ENCODE measurements at places on chromosomes 11 and 22.

GRCh38 chr22:38927033-38927781 is 30.2 kb upstream of the APOBEC3A start:
- peak; percentile 62 for DNase-seq

DNA sequence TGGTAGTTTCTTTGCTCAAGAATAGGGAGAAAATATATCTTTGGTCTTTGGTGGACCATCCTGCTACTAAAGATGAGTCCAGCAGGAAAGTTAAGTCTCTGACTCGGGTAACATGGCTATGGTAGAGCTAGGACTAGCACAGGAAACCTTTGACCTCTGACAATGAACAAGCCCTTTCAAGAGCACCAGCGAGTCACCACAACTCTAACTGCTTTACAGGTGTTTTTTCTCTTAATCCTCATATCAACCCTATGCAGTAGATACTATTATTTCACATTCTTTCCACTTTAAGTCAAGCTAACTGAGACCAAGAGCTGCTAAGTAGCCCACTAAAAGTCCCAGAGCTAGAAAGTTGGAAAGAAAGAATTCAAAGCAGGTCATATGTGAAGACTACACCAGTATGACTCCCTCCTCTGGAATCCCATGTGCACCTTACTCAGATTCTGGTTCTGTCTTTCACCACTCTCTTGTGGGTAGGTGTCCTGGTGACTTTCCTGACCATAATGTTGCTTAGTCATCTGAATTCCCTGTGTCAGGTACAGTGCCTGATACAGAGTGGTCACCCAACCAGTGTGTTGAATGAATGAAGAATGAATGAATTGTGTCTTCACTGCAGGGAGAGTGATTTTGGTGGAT is 53.8 kb upstream of the ME3 start:
- no peak for DNase-seq

DNA sequence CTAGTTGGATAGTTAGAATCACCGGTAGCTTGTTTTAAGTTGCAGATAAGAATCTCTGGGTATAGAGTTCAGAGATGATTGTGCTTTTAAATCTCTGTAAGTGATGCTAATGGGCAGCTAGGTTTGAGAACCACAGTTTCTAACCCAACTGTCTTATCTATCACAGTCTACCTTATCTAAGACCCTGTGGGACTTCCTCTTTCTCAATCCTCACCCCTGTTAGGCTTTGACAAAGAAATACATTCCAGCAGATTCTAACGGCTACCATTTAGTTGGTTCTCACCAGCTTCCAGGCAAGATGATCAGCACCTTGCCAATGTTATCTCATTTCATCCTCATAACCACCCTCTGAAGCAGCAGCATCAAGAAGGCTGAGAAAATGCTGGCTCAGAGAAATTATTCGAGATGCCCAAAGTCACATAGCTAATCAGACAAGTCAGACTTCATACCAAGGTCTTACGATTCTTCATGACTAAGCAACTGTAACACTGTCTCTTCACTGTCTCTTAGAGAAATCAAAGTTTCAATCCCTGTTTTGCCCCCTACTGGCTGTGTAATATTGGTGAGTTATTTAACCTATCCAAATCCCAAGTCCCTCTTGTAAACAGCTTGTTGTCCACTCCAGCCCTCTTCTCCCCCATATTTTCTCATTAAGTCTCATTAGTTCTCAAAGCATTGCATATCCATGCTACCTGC is 192.4 kb upstream of the API5 start:
- no peak for DNase-seq

DNA sequence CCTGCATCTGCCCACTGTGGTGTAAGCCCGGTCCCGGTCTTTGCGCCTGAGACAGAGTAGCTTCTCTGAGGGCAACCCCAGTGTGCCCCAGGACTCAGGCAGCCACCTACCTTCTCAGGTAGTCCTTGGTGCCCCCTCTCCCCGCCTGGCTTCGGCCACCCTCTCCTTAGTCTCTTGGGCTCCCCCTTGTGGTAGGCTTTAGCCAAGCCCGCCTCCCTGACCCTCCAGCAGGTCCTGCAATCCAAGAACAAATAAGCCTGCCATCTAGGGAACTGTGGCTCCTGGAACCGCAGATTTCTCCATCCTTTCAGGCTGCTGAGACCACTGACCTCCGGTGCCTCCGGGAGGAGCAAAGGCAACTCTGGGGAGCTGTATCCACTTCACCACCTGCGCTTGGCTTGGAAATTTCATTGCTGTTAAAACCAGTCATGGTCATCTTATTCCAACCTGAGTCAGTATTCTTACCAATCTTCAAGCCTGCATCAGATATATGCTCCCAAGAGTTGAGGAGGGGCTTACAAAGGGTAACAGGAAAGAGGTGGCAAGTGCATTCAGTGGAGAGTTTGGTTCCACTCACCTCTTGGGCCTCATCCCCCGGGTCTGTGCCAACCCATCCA is 52.8 kb upstream of the TENM4 start:
- peak; percentile 40 for DNase-seq

GRCh38 chr11:114058026-114058706 is 1.3 kb upstream of the ZBTB16 start:
- no peak for DNase-seq

DNA sequence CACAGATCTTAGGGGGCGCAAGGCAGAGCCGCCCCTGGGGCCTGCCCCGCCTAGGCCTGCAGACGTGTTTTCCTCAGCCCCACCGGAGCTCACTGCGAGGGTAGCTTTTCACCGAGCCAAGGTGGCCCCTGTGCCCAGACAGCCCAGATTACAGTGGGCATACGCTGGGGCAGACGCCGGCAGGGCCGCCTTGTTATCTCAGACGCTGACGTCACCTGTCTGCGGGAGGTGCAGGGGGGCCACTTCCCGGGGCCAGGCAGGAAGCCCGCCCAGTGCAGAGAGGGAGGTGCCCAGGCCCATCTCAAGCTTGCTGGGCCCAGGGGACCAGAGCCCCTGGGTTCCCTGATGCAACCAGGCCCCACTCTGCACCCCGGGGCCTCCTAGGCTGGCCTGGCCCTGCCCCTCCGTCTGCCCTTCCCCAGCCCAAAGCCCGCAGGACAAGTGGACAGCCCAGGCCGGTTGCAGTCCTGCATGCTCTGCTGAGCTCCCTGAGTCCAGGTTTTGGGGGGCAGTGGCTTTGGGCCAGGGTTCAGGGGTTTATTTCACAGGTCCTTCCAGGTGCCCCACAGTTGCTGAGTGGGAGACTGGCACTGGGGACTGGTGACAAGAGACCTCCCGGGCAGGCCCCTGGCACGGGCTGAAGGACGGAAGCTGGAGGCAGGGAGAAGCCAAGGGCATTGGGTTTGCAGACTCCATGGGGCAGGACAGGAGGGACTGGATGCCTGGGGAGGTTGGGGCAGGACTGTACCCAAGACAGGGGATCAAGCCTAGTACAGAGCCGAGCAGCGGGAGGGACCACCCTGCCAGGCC is 38.6 kb downstream of the IGF2 start:
- no peak for DNase-seq

DNA sequence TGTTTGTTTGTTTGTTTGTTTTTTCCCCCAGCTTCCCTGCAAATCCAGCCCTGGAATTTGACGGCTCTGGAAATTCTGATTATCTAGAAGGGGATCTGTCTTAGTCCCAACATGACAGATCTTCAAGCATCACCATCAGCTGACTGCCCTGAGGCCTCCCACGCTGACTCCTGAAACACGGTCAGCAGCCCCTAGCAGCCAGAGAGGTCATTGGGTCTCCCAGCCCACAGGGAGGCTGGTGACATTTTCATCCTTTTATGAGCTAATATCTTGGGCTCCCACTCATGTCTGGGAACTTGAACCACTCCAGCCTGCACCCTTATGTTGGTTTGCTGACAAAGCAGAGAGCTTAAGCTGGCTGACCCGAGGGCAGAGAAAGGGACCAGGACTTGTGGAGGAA is 66.0 kb upstream of the TIMP3 start:
- no peak for DNase-seq

DNA sequence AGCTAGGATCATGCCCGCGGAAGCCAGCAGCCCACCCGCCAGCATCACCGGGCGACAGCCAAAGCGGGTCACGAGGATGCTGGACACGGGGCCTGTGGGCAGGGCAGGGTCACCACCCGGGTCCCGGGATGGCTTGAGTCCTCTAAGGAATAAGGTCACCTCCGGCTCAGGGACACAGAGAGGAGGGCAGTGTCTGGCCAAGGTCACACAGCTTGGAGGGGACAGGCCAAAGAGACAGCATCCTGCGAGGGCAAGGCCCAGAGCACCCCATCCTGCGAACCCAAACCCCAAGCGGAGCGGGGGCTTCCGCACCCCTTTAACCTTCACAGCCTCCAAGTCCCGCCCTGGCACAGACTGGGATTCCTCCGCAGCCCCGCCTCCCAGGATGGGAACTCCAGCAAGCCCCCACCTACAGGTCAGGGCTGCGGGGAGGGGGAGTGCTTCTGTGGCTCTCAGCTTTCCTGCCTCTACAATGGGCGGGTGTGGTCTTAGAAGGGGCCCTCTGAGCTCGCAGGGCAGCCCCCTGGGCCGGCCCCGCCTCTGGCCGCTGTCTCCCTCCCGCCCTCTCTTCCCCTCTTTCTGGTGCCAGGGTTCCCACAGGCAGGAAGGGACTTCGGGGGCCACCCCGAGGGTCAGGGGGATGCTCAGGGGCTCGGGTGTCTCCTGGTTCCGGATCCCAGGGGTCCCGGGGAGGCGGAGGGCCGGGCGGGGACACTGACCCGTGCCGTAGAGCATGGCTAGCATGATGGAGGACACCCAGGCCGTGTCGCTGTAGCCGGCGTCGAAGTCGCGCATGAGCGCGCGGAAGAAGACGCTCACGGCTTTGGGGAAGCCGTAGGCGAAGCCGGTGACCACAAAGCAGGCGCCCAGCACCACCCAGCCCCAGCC is 1.8 kb downstream of the SLC16A8 start:
- no peak for DNase-seq

DNA sequence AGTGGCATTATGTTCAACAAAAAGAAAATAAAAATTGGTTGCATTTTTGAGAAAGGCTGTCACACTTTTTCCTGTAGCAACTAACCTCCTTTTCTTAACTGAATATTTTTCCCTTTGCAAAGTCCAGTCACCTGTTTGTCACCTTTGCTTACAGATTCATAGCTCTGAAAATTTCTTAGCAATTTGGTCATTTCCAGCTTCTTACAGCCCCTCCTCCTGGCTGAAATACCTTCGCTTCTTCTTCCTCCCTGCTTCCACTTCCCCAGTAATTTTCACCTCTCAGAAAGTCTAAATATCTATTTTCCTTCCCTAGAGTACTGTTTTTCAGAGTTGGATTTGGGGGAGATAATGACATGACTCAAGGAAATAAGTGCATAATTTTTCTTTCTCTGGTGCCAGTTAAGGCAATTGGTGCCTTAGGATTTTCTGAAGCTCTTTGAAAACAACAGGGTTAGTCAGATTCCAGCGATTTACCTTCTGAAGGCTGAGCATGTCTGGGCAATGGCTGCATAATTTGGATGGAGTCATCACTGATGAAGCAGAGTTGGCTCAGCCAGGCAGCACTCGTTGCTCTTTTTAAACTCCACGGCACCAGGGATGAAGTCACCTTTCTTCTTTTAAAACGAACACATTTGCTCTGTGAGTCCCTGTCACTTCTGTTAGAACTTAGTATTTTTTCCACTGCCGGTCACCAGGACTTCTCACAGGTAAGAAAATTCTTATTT is 62.1 kb upstream of the AMOTL1 start:
- no peak for DNase-seq
